Cardiac atrium fibroblast (primary cell): ENCODE measurements at places on chromosomes 2 and 18. TPM values are rescaled to one million over a fixed set of nuclear protein-coding genes. Genes with fewer than 3 reads are reported as not detected.

The SKOR2 gene
- total RNA-seq, result not detected in 2 replicates

The DPP4 gene
- total RNA-seq, result 64.8 and 67.2 TPM in 2 replicates

The ABCG8 gene
- total RNA-seq, result not detected in 2 replicates

The OR6B2 gene
- total RNA-seq, result not detected in 2 replicates

The COBLL1 gene
- 0.36 and 3.7 TPM in 2 replicates for total RNA-seq

The ZSWIM2 gene
- not detected in 2 replicates for total RNA-seq

The EVA1A gene
- total RNA-seq, result 11.9 and 19.3 TPM in 2 replicates

The C1GALT1C1L gene
- 0.72 TPM in 1 of 2 replicates, not detected in the other for total RNA-seq

The PSMA8 gene
- total RNA-seq, result not detected in 2 replicates

The STAT4 gene
- total RNA-seq, result 3.8 and 7.8 TPM in 2 replicates

The ANO7 gene
- total RNA-seq, result 1.6 and 2.0 TPM in 2 replicates

The NDUFV2 gene
- 99.1 and 115 TPM in 2 replicates for total RNA-seq

The LIPG gene
- total RNA-seq, result 32.9 and 50.4 TPM in 2 replicates

The CCDC148 gene
- total RNA-seq, result 0.16 and 1.6 TPM in 2 replicates

The C2orf15 gene
- not detected in 2 replicates for total RNA-seq

The ATG4B gene
- total RNA-seq, result 54.6 and 61.7 TPM in 2 replicates

The TNFAIP6 gene
- total RNA-seq, result 30.7 and 49.1 TPM in 2 replicates

The MSGN1 gene
- not detected in 2 replicates for total RNA-seq

The ZNF892 gene
- 0.18 and 1.5 TPM in 2 replicates for total RNA-seq

The PPP1R1C gene
- not detected in 2 replicates for total RNA-seq

The CXCR1 gene
- not detected in 2 replicates for total RNA-seq

The CSRNP3 gene
- total RNA-seq, result 0.54 and 1.5 TPM in 2 replicates

The CNPPD1 gene
- 16.1 and 32.9 TPM in 2 replicates for total RNA-seq

The RETSAT gene
- 44.6 and 55.8 TPM in 2 replicates for total RNA-seq

The MC5R gene
- not detected in 2 replicates for total RNA-seq

The SP5 gene
- total RNA-seq, result not detected in 2 replicates

The HOXD13 gene
- not detected in 2 replicates for total RNA-seq

The UGT1A1 gene
- not detected in 2 replicates for total RNA-seq

The ANKRD23 gene
- 0.32 TPM in 1 of 2 replicates, not detected in the other for total RNA-seq

The CTIF gene
- 47.1 and 60.8 TPM in 2 replicates for total RNA-seq

The HOXD8 gene
- total RNA-seq, result not detected in 2 replicates

The POTEI gene
- not detected in 2 replicates for total RNA-seq

The G6PC2 gene
- total RNA-seq, result not detected in 2 replicates

The THSD7B gene
- total RNA-seq, result not detected in 2 replicates

The CUL3 gene
- total RNA-seq, result 31.6 and 48.1 TPM in 2 replicates

The LRRC30 gene
- not detected in 2 replicates for total RNA-seq

The SLC9A4 gene
- not detected in 2 replicates for total RNA-seq

The SERPINB2 gene
- not detected in 2 replicates for total RNA-seq

The NT5DC4 gene
- total RNA-seq, result not detected in 2 replicates

The TUBA3E gene
- not detected in 2 replicates for total RNA-seq

The CPO gene
- total RNA-seq, result not detected in 2 replicates

The NT5C1B gene
- not detected in 2 replicates for total RNA-seq

The RAPH1 gene
- total RNA-seq, result 23.1 and 39.9 TPM in 2 replicates

The DNAJB2 gene
- total RNA-seq, result 32.9 and 35.3 TPM in 2 replicates

The ACTG2 gene
- 0.18 TPM in 1 of 2 replicates, not detected in the other for total RNA-seq

The UBE2E3 gene
- 65.2 and 72.1 TPM in 2 replicates for total RNA-seq

The UGT1A5 gene
- total RNA-seq, result not detected in 2 replicates

The ITSN2 gene
- 19.9 and 22.0 TPM in 2 replicates for total RNA-seq

The SFT2D3 gene
- total RNA-seq, result 3.7 and 4.0 TPM in 2 replicates

The B3GNT7 gene
- total RNA-seq, result not detected in 2 replicates

The SYT4 gene
- total RNA-seq, result not detected in 2 replicates

The ATP8B1 gene
- total RNA-seq, result 19.7 and 24.5 TPM in 2 replicates

The TOGARAM2 gene
- total RNA-seq, result not detected in 2 replicates

The GPR35 gene
- total RNA-seq, result not detected in 2 replicates
